ENCODE measurements at places on chromosomes 7 and 10.

GRCh38 chr10:18658271-18659124 lies 733 bp upstream of the ARL5B start:
- DNase-seq = no peak

DNA sequence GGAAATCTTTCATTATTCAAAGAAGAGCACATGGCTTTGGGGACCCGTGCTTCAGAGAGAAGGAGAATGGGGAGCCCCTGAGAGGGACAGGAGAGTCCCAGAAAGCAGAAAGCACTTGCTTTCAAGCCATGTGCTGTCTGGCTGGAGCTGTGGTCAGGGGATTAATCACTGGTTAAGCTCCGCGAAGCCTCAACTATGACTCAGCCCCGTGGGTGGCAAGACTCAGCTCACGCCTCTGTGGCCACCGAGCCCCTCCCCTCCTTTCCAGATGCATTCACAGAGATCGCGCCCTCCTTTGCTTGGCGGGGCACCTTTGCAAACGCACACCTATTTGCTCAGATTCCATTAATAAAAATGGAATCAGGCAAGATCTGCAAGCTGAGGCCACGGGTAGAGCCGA lies 202.9 kb upstream of the TCERG1L start:
- DNase-seq = no peak

DNA sequence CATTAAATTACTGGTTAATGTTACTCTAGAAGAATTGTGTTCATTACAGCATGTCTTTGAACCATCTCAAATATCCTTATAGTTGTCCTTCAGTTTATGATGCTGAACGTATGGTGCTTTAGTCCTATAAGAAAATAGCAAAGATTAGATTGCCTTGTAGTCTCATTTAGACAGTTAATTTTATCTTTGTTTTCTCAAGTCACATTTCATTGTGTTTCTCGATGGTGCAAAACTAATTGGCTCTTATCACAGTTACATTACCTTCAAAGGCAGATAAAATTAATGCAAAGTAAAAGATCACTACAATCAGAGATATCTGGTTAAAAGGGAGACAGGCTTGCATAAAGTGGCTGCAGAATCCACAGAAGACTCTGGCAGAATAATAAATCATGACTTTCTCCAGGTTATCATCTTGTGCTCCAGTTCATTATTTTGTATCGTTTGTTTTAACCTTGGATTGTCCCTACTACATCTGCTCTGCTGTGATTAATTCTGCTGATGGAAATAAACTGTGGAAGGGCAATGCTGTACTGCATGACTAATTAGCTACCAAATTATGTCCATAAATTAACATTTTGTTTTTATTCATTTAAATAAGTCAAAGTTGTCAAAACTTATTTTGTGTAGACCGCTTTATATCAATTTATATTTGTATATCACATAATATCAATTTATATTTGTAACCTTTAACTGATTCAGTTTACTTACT lies 24.2 kb downstream of the PRPS1L1 start:
- DNase-seq = no peak

GRCh38 chr10:13827076-13827797 lies 240.5 kb downstream of the PRPF18 start:
- DNase-seq = no peak

GRCh38 chr7:108528183-108528712 lies 2.3 kb upstream of the PNPLA8 start:
- DNase-seq = no peak

DNA sequence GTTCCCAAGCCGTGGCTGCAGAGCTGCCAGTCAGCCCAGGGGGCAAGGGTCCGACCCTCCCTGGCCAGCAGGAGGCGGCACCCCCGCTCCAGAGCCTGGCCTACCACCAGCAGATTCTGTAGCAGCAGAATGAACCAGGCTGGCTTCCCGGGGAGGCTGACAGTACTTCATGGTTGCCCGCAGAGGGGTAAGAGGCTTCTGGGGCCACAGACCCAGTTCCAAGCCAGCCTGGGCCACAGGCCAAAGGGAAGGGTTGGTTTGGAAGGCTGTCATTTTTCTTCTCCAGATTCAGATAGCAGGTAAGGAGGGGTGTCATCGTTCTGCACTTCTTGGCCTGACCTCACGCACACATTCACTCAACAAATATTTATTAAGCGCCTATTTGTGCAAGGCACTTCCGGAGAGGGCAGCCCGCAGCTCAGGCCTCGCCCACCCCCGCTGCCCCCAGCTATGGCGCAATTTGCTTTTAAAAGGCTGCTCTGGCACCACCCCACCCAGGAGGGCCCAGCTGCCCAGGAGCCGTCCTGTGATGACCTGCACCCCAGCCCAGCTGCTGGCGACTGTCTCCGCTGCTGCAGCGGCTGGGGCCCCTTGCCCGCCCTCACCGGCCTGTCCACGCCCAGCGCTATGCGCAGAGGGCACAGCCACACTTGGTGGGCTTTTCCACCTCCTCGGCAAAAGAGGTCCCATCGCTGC lies 168.5 kb downstream of the LCOR start:
- no peak for DNase-seq

DNA sequence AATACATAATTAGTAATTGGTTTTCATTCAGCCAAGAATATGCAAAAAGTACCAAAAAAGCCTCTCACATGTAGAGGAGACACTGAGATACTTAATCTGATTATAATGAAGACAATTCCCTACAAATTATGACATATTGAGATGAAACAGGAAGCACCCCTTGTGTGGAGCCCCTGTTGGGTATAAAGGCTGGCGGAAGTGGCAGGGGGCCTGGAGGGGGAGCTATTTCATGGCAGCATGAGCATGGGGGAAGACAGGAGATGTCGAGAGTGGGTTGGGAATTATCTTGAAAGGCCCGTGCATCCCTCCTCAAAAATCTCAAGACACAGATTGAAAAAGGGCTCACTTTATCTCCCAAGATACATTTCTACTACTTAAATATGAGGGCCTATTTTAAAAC lies 96.9 kb downstream of the PIP4K2A start:
- no peak for DNase-seq

DNA sequence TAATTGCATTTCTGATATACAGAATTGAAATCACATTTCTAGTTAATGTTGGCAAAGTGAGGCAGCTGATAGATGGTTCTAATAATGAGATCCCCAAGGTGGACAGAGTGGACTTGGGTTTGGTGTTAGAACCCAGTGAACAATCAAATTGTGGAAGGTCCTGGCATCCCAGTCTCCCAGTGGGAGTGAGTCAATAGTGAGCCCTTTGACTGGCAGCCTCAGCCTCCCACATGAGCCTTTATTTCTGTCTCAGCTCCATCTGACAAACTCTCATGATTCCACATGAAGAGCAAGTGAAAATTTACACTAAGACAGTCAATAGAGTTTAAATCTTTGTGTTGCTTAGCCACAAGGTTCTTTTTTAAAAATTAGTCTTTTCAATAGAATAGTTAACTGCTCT lies 56.7 kb upstream of the MYO3A start:
- no peak for DNase-seq

- DNase-seq = no peak
Observed at GRCh38 chr7:100867776-100868485, 744 bp downstream of the TRIP6 start.

DNA sequence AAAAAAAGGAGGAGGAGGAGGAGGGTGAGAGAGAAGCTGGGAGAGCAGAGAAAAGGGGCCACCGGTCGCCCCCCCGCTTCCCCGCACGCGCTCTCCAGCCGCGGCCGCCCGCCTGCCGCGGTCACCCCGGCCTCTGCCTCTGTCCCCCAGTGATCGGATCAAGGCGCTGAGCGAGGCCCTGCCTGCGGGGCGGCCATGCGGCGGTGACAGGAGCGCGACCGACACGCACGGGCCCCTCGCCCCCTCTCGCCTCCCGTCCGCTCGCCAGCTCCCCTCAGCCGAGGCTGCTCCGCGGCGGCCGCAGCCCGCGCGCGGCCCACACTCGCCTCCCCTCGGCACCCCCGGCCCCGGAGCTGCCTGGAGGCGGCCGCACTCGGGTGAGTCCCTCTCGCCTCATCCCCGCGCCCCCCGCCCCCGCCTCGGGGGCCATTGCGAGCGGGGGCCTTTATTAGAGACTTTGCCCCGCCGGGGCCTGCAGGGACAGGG lies at the start of gene GTF2I:
Gene GTF2I (plus strand): TSS at position 27 of the 486 bp plus-strand sequence. CDS start 31,411 bp downstream, outside the sequence.
- no peak for DNase-seq

DNA sequence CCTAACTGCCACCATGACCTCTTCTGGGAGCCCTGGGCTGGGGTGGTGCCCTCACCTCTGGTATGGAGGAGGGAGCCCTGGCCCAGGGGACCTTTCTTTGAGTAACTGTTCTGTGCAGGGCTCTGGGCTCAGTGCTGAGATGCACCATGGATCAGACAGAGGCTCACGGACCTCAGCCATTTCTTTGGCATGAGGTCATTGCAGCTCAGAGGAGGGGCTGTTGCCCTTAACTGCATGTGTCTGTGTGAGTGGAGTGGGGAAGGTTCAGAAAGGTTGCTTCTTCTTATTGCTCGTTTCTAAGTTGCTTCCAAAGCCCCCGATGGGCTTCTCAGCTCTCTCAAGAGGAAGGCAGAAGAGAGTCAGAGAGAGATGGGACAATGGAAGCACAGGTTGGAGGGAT lies 233.9 kb downstream of the RPS24 start:
- DNase-seq = no peak

GRCh38 chr10:76961841-76962240 lies 675.8 kb downstream of the KCNMA1 start:
- DNase-seq = no peak

DNA sequence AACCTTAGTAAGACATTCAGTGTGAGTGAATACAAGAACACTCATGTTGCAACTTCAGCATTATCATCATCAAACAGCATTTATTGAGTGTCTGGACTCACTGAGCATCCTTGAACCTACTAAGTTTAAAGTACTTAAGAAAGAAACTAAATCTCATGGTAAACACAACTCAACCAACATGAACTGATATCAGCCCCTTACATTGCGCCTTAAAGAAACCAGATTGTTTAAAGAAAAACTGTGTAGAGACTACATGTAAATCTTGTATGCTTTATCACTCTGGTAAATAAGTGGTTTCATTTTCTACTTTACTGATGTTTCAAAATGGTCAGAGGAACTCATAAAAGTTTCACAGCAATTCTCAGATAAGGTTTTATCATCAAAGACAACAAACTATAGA lies 157.5 kb upstream of the FERD3L start:
- DNase-seq = no peak

DNA sequence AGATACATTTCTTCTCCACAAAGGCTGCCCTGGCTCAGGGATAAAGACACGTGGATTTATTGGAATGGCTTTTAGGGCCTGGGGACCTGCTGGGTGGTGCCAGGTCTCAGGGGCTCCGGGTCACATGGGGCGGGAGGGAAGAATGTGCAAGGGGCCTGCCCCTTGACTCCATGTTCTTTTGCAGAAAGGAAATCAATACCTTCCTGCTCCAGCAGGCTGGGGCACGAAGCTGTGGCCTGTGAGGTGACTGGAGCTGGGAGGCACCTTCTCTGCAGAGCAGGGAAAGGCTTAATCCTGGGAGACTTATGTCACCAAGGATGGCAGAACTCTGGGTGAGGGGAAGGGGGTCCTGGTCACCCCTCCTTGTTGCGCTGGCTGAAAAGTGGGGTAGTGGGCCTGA lies 42.3 kb upstream of the GNA12 start:
- DNase-seq = no peak

DNA sequence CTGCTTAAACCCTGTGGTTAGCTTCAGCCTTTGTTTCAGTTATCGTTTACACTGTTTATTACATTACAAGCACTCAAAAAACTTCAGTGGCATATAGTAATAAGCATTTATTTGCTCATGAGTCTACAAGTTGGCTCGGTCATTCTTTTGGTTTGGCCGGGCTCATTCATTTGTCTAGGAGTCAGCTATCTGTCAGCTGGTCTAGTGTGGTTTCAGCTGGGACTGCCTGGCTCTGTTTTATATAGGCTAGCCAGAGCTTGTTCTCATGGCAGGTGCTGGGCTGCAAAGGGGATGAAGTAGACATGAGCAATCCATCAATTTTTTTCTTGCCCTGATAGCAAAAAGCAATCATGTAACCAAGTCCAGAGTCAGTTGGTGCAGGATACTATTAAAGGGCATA lies 103.6 kb downstream of the MKLN1 start:
- no peak for DNase-seq

GRCh38 chr7:77538281-77539212 lies 1.5 kb downstream of the PTPN12 start:
- peak; percentile 62 for DNase-seq

GRCh38 chr10:102863660-102864059 lies 5.6 kb upstream of the AS3MT start:
- DNase-seq = no peak

GRCh38 chr7:140509789-140510188 lies 30.5 kb upstream of the MKRN1 start:
- DNase-seq = no peak

- no peak for DNase-seq
Observed at GRCh38 chr7:113622796-113623195, 296.0 kb downstream of the PPP1R3A start.

GRCh38 chr10:117274509-117274908 lies 33.6 kb downstream of the SLC18A2 start:
- DNase-seq = no peak

- DNase-seq = no peak
Observed at GRCh38 chr10:121683366-121683765, 85.1 kb upstream of the FGFR2 start.

DNA sequence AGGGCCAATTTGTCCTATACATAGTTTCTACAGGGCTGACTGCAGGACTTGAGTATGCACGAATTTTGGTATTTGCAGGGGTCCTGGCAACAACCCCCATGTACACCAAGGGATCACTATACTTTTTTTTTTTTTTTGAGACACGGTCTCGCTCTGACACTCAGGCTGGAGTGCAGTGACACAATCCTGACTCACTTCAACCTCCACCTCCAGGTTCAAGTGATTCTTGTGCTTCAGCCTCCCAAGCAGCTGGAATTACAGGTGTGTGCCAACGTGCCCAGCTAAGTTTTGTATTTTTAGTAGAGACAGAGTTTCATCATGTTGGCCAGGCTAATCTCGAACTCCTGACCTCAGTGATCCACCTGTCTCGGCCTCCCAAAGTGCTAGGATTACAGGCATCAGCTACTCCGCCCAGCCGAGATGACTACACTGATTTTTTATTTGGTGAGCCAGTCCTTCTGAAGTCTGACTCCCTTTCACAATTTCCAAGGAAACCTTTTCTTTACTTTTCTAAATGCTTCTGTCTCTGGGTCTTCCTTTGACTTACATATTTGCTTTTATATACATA lies 19.8 kb downstream of the CFAP70 start:
- no peak for DNase-seq

GRCh38 chr10:47264797-47265281 lies 35.2 kb upstream of the GDF10 start:
- DNase-seq = no peak

DNA sequence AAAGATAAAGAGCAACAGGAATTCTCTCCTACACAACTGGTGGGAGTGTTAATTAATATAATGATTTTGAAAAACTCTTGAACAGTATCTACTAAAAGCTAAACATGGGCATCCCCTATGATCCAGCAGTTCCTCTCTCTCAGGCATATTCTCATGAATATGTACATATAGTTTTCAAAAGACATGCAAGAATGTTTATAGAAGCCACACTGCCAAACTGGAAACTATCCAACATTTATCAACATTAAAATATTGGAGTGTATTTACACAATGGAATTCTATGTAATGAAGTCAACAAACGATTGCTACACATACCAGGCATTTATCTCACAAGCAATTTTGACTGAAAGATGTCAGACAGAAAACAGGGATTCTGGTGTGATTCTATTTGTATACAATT lies 404.5 kb upstream of the ANKRD30A start:
- no peak for DNase-seq
